Activated CD8-positive, alpha-beta T cell treated with anti-CD3 and anti-CD28 coated beads, Interleukin-2, amount 10 ng/mL, durations not matched to agents 7 days and 5 days (primary cell): ENCODE measurements at places on chromosomes 2 and 18. TPM values are rescaled to one million over a fixed set of nuclear protein-coding genes. Genes with fewer than 3 reads are reported as not detected.

GRCh38 chr2:53460347-53460746 is 307.3 kb upstream of the CHAC2 start:
- no peak for DNase-seq

DNA sequence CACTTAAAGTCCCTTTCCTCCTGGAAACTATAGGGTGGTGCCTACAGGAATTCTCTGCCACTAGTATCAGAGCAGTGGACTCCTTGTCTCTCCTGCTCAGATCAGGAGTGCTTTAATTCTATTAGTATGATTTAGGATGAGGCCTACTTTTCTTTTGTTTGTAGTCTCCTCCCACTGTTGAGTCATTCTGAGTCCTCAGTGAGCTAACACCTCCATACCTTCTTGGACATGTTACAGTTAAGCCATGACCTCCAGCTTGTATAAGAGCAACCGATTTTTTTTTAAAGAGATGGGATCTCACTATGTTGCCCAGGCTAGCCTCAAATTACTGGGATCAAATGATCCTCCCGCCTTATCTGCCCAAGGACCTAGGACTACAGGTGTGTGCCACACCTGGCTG is 48.7 kb upstream of the OTOF start:
- DNase-seq: no peak

GRCh38 chr2:180694445-180695421 is 285.7 kb upstream of the UBE2E3 start:
- no peak for DNase-seq

GRCh38 chr2:66509326-66509811 is 74.4 kb downstream of the MEIS1 start:
- no peak for DNase-seq

GAL3ST2 gene
- total RNA-seq: 0.34 TPM
